ENCODE measurements at places on chromosomes 5 and 9.

GRCh38 chr9:108687006-108687987, 168.5 kb downstream of the ACTL7B start:
- no peak for DNase-seq

GRCh38 chr5:119336262-119336661, 19.6 kb upstream of the TNFAIP8 start:
- DNase-seq, result no peak

DNA sequence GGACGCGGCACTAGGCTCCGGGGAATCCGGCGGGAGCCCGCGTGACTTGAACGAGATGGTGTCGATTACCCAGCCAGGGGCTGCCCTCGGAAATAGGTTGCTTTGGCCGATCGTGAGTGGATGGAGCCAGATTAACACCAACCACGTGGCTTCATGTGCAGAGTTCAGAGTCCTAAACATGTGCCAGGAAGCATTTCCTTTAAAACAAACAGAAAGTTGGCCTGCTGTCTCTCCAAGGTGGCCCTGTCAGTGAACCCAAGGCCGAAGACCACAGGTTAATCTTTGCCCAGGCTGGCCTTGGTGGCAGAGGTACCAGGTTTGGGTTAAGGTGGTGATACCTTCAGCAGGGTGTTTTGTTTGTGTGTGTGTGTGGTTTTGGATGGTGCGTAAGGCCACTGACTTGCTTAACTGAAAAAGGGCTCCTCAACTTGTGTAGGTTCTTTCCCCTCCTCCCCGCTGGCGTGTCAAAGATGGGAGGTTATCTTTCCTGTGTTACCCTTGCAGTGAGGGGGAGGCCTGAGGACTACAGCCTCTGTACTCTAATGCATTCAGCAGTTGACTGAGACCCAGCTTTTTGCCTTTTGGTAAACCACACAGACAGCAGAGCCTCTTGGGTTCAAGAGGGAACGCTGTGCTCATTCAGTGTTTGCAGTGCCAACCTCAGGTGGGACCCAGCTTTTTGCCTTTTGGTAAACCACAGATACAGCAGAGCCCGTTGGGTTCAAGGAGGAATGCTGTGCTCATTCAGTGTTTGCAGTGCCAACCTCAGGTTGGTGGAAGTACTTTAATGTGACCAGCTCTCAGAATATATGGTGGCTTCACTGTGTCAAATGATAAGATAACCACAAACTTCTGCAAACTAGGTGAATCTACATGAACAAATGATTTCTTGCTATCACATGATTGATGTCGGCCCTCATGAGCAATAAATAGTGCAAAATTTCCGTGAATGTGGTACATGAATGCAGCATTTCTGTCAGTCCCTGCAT, 1.4 kb downstream of the IQGAP2 start:
- DNase-seq, result peak; percentile 76

- no peak for DNase-seq
Observed at GRCh38 chr5:180786531-180787398, 15.8 kb downstream of the MGAT1 start.

DNA sequence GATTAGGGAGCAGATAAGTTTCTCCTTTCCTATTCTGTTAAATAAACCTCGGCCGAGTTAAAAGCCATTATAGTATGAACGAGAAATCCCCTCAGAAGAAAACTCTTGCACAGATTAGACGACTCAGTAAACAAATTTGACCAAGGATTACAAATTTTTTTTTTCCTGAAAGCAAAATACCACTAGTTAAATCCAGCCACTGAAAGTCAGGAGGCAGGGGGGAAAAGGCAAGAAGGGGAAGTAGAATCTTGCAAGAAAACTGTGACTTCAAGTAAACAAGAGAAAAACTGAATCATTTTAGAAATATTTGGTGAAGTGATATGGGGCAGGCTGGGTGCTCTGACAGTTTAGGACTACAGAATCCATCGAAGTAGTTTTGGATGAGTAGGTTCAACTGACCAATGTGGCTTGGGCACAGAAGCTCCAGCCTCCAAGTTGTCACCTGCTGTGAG, 251.0 kb downstream of the DENND1A start:
- no peak for DNase-seq

- no peak for DNase-seq
Observed at GRCh38 chr9:108816037-108816436, 39.7 kb downstream of the ACTL7B start.

DNA sequence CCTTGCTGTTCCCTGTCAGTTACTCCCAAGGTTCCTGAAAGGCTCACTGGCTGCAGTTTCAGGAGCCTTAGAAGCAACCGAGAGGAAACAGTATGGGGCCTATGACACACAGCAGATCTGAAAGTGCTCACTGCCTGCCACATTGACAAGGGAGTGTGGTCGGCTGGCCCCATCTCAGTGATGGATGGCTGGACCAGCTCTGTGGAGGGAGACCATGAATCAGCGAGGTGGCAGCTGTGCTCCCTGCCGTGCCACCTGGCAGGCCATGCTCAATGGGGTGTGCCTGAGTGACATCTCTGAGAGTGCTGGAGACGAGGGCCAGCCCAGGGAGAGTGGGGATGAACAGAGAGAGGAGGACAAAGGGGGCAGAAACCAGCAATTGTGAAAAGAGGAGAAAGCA, 49.1 kb downstream of the DOCK2 start:
- DNase-seq, result no peak

GRCh38 chr5:173165177-173166016, 21.1 kb downstream of the BNIP1 start:
- DNase-seq, result no peak

- DNase-seq, result no peak
Observed at GRCh38 chr9:131387394-131387793, 6.5 kb upstream of the PRRC2B start.

DNA sequence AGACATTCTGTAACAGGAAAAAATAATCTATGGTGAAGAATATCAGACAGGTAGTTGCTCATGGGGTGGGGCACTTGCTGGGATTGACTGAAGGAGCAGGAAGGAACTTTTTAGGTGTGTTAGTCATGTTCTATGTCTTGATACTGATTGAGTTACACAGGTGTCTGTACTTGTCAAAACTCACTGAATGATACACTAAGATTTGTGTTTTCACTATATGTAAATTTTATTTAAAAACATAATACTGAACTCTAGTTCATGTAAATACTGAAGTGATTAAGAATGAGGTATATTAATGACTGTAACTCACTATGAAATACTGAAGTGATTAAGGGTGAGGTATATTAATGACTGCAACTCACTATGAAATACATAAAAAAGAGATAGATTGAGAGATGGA, 28.5 kb downstream of the IL6ST start:
- DNase-seq, result no peak

DNA sequence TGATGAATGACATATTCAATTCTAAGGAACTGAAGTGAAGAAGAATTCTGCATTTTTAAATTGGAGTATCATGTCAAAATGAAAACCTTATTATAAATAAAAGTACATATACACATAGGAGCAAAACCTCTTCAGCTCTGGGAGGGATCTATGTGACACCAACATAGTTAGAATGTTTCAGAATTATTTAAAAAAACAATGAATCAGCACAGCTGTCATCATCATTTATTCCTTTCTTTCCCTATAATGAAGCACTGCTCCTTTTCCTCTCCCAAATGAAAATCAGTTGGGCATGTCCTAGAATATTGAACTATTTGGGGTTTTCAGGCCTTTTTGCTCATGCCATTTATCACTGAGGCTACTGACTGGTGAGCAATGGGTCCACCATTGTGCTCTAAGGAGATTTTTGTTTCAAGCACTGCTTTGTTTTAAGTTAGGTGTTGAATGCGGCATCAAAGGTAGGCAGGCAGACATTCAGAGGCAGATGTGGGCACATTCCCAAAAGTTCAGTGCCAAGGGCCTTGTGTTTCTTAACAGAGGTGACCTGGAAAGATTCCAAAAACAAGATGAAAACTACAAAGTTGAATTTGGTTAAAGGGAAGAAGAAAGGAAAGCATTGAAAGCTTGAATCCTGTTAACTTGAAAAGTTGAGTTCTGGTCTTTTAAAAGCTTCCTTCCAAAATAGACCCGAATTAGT, 126.4 kb upstream of the ADAMTSL1 start:
- DNase-seq, result no peak

DNA sequence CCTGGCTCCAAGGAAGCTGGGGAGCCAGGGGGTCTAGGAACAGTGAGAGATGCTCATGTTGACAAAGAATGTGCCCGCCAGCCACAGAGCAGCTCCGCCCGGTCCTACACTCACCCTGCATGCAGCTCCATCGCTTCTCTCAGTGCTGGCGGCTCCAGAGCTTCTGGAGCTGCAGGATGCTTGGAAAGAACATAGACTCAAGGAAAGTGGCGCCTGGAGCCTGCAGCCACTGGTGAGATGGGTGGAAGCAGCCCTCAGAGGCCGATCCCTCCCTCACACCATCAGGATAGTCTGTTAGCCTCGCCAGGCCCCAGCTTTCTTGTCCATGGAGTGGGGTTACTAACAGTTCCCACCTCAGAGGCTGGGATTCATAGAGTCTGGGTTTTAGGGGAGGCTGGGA, 26.4 kb upstream of the SLC6A19 start:
- no peak for DNase-seq

GRCh38 chr5:160432196-160432595, 10.5 kb downstream of the PTTG1 start:
- DNase-seq, result no peak

DNA sequence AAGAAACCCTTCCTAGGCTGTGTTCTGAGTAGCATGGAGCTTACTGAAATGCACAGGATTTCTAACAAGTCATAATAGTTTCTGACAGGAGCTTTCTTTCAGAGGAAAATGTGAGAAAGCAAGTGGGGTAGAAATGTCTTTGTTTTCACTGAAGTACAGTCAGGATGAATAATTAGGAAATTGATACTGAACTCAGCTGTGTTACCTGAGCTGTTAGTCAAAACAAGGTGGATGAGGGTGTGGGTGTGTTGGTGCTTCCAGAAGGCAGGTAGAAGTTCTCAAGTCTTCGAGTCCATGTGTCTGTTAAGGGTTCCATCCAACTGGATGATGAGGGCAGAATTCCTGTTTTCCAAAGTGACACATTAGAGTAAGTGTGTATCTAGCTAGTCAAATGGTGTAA, 122.4 kb downstream of the BASP1 start:
- DNase-seq, result no peak

DNA sequence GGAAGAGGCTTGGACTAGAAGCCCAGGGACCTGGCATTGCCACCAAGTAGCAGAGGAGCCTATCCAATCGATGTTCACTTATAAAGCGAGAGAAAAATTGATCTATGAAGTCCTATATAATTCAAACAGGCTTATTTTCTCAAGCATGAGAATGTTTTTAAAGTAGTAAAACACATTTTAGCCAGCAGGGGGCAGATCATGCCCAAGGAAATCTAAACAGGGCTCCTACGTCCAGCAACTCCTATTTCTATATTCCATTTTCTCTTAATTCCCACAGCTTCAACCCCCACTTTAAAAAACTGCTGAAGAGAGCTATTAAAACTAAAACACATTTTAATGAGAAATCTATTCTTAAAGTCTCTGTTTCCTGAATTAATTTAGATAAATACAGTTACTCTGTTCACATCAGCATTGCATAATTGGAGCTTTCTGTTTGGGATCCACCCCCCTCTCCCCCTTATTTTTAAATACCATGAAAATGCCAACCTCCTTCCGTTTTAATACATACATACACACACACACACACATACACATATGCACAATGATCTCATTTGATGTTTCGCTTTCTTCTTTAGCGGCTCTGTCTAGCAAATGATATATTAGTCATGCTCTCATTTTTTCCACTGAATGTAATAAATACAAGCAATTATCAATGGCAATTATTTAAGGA, 144.9 kb downstream of the MYO10 start:
- no peak for DNase-seq

GRCh38 chr5:117065800-117066199, 491.2 kb upstream of the SEMA6A start:
- no peak for DNase-seq

DNA sequence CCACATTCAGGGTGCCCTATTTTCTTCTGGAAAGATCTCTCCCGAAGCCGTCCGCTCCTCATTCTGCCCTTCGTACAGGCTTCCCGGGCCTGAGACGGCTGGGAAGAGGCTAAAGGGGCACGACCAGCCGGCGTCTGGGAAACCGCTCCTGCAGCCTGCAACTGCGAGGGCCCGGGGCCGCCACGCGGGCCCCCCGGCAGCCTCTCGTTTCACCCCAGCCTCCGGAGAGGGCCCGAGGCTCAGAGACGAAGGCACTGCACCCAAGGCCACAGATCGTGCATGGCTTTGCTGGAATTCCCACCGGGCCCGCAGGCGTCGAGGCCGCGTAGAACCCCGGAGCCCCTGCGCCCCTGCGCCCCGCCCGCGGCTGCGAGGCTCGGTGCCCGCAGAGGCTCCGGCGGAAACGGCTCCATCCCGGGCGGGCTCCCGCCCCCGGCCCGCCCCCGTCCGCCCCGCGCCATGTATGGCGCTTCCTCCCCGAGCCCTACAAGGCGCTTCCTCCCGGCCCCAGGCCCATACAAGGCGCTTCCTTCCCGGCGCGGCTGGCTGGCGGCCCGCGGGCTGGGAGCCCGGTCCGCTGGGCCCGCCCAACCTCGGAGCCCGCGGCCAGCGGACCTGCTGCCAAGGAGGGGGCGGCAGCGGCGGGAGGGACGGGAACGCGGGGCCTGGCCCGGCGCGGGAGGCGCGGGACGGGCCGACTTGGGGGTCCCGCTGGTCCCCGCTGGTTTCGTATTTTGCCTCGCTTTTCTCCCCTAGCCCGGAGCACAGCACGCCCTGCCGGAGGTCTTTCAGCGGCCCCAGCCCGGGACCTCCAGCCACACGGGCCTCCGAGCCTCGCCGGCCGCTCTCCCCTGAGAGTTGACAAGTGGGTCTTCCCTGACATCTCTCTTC, 26.6 kb downstream of the EGR1 start:
- DNase-seq, result peak; percentile 72

DNA sequence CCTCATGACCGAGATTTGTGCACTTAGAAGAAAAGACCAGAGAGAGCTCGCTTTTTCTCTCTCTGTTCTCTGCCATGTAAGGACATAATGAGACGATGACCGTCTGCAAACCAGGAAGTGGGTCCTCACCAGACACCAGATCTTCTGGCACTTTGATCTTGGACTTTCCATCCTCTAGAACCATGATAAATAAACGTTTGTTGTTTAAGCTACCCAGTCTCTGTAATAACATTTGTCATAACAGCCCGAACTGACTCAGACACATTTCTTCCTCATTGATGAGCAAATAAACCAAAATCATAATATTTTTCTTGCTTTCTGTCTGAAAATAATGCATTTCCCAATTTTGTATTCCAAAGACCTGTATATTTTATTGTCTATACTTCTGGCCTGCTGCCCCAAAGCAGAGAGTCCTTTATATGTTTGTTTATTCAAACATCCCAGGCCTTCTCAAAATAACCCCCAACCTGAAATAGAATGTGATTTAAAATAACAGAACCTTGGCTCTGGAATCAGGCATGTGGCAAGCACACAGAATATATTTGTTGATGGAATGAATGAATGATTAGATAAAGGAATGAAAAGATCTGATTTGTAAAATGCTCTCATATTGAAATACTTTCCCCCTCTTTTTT, 396.5 kb downstream of the ADGRV1 start:
- no peak for DNase-seq
